ENCODE measurements at places on chromosomes 4 and X.

DNA sequence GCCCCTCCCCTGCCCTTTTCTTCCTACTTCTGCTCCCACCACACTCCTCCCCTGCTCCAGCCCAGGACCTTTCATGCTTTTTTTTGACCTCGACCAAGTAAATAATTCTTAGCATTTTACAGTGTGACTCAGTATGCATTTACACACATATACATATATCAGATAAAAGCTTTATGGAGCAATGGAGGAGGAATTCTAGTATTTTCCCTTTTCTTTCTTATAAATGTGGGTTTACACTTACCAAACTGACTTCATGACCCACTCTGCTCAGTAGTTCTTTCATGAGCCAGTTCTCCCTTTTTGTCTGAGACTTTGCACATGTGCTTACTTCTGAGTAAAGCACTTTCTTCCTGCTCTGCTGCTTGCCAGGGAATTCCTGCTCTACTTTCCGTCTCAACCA lies 111.8 kb upstream of the H2AZ1 start:
- DNase-seq, result no peak

DNA sequence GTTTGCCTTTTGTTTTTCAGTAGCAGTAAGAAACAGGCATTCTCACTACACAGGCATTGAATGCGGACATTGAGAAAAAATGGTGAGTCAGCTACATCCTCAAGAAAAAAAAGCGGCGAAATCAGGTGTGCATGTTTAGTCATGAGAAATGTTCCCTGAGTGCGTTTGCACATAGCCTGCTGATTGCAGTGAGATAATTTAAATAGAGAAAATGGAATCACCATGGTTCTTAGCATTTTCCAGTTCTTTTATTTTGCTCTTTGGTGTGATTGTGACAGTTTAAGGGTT lies 54.1 kb upstream of the CLDN34 start:
- DNase-seq, result no peak

DNA sequence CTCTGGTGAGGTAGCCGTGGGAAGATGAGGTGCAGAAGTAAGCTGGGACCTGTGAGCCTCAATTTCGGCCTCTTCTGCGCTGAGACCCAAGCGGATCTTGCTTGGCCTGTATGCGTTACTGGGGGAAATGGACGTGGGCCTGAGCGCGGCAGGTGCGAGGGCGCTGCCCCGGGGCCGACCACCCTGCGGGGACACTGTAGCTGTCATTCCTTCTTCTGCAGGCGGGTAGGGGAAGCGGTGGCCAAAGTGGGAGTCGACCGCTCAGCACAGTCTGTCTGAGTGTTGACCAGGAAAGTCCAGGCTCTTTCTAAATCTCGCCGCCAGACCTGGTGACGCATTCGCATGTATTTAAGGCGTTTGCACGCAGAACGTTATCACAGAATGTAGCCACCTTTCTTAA lies 3.3 kb upstream of the LRAT start:
- DNase-seq, result no peak

DNA sequence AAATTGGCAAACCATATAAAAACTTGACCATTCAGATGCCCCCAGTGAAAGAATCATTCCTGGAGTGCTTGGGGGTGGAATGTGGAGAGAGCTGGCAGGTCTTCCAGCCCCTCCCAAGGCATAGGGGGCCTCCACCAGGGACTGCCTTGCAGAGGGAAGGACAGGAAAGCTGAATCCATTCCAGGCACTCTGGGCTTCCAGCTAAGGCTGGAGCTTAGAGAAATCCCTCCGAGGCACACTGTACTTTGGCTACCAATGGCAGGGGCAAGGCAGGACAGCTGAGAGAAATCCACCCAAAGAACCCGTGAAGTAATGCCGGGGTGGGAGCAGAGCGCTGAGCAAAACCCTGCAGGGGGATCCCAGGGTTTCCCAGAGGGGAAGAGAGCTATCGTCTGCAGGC lies 4.0 kb downstream of the CENPU start:
- no peak for DNase-seq

- DNase-seq, result no peak
These were observed 8.5 kb downstream of the LAMTOR3 start for GRCh38 chr4:99885687-99886086.

GRCh38 chrX:12567857-12568256 lies 223.4 kb upstream of the PRPS2 start:
- DNase-seq, result no peak

DNA sequence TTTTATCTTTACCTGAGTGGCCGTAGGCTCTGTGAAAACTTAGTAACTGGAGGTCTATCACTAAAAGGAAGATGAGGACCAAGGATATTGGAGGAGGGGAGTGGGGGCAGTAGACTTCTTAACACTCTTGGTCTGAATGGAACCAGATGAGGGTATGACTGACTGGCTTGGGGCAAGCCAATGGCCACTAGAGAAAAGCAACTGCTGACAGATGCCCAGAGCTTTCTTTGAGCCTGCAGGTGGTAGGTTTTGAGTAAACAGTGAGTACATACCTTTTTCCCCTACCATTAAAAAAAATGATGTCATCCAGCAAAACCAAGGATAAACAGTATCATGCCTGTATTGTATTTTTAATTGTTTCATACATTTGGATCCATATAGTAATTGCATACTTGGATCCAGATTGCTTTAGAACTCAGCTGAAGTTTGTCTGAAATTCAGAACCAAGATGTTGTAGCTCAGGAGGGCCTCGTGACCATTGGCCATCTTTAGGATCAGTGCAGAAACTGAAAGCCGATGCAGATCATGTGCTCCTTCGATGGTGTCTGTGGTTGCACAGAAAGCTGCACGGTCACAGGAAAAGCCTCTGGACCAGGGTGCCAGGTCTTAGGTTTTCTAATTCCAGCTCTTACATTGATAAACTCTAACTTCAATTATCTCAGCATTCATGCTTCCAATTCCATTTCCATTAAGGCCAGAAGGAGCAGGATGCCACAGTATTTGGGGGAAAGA lies 131.0 kb downstream of the PDGFRA start:
- DNase-seq, result no peak

DNA sequence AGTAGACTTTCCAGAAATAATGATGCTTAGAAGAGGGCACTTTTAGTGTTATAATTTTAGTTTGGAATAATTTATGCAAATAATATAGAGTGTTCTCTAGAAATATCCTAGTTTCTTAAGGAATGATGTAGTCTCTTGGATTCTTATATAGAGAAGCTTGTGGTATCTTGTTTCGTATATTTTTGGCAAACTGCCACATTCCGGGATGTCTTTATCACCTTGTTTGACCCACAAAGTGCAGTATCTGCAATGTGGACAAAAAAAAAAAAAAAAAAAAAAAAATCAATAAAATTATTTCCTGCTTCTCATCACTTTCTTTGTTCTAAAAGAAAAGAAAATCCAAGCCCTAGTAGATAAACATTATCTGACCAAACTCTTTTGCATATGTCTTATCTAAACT lies 1577.7 kb upstream of the TENM3 start:
- DNase-seq, result no peak

DNA sequence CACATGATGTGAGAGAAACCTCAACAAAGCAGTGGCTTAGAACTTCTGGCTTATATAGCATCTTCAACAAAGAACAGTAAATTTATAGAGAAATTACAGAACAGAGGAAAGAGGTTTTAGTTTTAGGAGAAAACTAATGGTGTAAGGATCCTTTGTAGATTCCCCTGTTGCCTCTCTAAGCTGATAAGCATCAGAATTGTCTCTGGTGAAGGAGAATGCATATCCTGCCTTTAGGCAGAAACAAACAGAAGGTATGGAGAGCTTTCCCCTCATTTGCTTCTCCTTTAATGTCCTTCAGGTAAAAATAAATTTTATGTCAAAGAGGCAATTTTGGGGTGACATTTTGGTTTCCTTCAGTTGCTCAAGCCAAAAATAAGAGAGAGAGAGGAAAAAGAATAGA lies 625.9 kb downstream of the CCSER1 start:
- no peak for DNase-seq

- DNase-seq, result no peak
These were observed 126.8 kb downstream of the NAA11 start for GRCh38 chr4:79198951-79199587.

DNA sequence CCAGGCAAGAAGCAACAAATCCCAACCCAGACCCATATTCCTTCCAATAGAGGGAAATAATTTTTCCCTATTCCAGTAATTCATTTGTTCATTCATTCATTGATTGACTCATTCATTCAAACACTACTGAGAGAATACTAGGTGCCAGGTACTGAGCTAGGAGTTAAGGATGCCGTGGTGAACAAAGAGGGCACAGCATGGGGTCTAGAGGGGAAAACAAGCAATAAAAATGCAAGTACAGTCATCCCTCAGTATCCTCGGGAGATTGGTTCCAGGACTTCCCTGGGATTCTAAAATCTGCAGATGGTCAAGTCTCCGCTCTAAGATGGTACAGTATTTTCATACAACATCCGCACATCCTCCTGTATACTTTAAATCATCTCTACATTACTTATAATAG lies 18.7 kb downstream of the RASGEF1B start:
- DNase-seq, result no peak
